ENCODE measurements at places on chromosomes 5 and 9. TPM values are rescaled to one million over a fixed set of nuclear protein-coding genes. Genes with fewer than 3 reads are reported as not detected.

GRCh38 chr5:140926443-140927227 is 536 bp downstream of the PCDHAC1 start:
- DNase-seq, result peak; percentile 86

- DNase-seq, result no peak
Observed at GRCh38 chr5:126658561-126658960, 57.8 kb downstream of the PHAX start.

DNA sequence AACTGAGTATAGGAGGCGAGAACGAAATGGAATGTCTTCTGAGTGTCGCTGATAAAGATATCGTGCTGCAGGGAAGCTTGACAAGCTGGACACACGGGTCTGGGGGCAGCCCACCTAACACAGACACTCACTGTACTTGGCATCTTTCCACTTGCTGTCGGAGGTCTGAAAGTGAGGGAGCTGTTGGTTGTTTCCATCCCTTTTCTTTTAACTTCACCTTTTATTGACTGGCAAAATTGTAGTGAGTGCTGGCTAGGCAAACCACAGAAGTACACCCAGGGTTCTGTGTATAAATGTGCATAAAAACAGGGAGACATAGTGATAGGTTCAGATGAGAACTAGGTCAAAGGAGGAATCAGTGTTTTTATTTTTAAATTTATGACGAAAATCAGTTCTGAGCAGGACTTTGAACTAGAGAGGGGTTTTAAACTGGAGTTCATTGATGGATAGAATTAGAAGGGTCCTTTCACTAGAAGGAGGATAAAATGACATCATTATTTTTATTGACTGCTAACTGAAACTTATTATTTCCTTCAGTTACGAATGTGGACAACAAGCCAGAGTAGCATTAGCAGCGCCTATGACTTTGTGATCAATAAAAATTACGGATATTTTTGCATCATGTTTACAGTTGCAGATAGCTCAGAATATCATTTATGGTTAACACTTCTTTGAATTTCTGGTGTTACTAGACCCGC is 817 bp downstream of the GAPVD1 start:
- peak; percentile 50 for DNase-seq

- DNase-seq, result no peak
Observed at GRCh38 chr9:136078024-136078423, 17.1 kb downstream of the NACC2 start.

DNA sequence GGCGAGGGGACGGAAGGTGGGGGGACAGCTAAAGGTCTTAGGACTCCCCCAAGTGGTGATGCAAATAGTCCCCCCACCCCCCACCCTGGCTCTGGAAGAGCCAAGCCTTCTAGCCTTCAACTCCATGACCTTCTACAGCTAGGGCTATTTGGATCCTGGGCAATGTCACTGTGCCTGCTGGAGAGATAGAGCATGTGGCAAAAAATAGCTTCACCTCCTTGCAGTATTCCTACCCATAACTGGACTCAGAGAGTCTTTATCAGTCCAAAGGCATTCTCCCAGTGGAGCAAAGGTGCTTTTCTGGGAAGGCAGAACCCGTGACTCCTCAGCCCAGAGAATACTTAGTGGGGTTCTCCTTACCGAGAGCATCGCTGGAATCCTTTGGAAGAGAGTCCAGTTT is 48.9 kb upstream of the PPARGC1B start:
- DNase-seq, result no peak

GRCh38 chr5:112012104-112012503 is 255.1 kb upstream of the NREP start:
- peak; percentile 94 for DNase-seq

DNA sequence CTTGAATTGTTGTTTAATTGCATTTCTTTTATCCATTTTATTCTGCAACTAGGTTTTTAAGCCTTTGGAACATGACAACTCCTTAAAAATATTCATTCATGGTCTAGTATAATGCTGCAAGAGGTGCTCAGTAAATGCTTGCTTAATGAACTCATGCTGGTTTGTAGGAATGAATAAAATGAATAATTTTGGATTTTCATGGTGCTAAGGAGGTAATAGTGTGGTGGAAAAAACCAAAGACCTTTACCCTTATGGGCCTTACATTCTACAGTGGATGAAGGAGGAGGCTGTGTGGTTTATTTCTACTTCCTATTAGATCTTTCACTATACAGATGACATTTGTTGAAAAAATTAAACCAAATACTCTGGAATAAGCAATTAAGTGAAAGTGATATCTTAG is 43.4 kb downstream of the LRRTM2 start:
- DNase-seq, result no peak

DNA sequence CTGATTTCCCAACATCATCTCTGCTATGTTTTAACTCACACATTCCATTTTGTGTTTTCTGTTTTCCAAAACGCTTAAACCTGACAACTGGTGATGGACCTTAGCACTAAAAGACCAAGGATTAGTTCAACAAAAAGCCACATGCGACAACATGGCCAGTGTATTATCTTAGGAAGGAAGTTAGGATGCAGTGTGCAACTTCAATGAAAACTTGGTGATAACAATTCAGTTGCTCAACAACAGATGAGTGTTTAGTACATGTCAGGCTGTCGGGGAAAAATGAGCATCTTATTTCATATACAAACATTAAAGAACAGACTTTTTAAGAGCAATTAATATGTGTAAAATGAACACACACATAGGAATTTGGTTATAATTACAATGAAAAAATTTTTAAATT is 780.0 kb downstream of the SEMA5A start:
- peak; percentile 83 for DNase-seq

DNA sequence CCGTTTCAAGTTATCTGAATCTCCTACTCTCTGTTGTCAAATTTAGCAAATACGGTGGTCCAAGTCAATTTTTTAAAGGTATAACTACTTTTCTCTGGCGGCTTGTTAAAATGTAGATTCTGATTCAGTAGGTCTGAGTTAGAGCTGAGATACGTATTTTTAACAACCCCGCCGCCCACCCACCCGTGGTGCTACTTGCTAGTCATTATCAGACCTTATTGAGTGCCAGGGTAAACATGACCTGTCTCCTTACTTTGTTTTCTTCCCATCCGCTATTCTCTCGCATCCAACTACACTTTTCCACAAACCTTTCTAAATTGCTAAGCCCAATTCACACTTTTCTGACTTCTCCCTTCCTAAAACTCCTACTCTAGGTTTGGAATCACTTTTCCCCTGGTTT is 694 bp upstream of the PLAA start:
- peak; percentile 12 for DNase-seq

DNA sequence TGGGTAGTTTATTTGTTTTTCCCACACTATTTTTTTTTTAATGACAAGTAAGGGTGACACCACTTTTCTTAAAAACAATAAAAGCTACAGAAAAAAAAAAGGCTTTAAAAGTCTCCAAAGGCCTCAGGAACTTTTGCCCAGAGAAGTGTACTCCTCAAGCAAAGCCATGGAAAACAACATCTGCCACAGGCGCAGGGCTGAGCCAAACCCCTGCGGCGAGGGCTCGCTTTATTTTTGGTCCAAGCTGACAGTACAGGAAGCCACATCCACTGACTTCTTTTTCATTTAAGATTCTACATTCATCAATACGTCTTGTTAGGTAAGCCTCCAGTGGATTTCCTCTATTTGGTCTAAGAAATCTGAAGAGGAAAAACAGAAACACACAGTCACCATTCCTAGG is 51.9 kb upstream of the IFNK start:
- DNase-seq, result no peak

DNA sequence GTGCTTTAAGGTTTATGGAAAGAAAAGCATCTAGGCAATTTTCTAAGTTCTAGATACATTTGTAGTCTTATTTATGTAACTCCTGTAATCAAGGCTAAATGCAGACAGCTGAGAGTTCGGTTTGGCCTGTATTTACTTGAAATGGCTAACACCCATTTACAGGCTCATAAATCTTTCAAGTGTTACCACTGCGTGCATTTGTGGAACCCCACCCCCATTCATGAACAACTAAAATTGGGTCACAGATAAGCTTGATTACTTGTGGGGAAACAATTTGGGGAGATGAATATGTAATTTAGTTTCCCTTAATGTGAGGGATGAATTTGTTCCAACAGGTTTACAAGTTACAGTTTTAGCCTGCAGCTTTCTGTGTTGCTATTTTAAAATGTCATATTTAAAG is 360.6 kb downstream of the ARRDC3 start:
- DNase-seq, result no peak

- DNase-seq, result no peak
Observed at GRCh38 chr5:143258559-143259253, 144.8 kb downstream of the NR3C1 start.

GRCh38 chr9:20532584-20532983 is 89.7 kb downstream of the MLLT3 start:
- no peak for DNase-seq

DNA sequence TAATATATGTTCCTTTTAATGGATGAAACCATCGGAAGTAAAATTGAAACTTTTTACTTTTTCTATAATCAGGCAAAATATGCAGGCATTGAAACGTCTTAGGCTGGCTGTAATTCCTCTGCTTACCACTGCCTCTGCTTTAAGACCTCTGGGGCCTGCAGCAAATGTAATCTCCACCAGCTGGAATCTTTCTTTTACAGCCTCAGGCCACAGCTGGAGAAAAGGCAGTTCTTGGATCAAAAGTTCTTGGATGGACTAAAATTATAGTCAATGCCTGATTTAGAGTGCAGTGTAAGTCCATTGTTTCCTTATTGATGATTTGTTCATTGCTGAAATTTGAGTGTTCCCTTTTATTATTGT is 396.7 kb downstream of the KCTD16 start:
- DNase-seq, result peak; percentile 69

ELOVL7 gene
- 4.5 TPM for total RNA-seq

ENTPD2 gene
- total RNA-seq, result 1.8 TPM

FOXD4L3 gene
- 0.21 TPM for total RNA-seq

KIF2A gene
- total RNA-seq, result 64.3 TPM

CDK7 gene
- 53.2 TPM for total RNA-seq

PHF24 gene
- total RNA-seq, result 1.0 TPM

ALDH1B1 gene
- 21.1 TPM for total RNA-seq

Measured in lung (tissue), 17 donors.